Stimulated activated naive CD4-positive, alpha-beta T cell (primary cell): ENCODE measurements at places on chromosomes 11 and 22.

- DNase-seq: no peak
These were observed 61.6 kb downstream of the DYNC2H1 start for GRCh38 chr11:103170865-103171264.

DNA sequence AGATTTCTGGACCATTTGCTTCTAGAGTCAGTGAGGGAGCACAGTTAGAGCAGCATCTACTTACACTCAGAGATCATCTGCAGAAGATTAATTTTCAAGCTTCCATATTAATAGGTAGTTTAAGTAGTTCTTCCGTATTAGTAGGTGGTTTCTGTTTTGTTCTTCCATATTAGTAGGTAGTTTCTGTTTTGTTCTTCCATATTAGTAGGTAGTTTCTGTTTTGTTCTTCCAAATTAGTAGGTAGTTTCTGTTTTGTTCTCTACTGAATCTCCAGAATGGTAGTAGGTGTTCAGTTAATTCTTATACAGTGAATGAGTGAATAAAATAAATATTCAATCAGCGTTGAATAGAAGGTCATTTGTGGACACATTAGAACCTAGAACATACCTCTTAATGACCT lies 175.7 kb downstream of the TMEM135 start:
- DNase-seq: no peak

DNA sequence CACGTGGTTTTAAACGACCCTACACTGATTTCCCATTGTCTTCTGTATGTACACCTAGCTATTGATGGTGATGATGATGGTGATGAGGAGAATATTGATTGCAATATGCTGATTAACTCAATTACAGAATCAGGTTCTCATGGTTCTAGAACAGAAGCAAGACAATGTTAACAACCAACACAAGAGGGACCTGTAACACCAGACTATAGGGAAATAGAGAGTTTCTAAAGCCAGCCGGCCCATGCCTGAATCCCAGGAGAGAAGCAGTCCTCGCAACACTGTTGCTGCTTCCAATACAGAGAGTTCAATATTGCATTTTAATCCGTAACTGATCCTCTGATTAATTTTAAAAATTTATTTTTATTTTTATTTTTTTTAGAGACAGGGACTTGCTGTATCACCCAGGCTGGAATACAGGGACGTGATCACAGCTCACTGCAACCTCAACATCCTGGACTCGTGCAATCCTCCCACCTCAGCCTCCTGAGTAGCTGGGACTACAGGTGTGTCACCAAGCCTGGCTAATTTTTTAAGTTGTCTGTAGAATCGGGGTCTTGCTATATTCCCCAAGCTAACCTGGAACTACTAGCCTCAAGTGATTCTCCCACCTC lies 22.2 kb upstream of the UBASH3B start:
- no peak for DNase-seq

GRCh38 chr11:105589346-105589745 lies 20.5 kb upstream of the GRIA4 start:
- DNase-seq: no peak

GRCh38 chr11:22079133-22079872 lies 113.6 kb upstream of the ANO5 start:
- DNase-seq: no peak

GRCh38 chr11:117883063-117883462 lies 6.6 kb upstream of the FXYD6 start:
- no peak for DNase-seq
